ENCODE measurements at places on chromosomes 2 and 18. TPM values are rescaled to one million over a fixed set of nuclear protein-coding genes. Genes with fewer than 3 reads are reported as not detected.

DNA sequence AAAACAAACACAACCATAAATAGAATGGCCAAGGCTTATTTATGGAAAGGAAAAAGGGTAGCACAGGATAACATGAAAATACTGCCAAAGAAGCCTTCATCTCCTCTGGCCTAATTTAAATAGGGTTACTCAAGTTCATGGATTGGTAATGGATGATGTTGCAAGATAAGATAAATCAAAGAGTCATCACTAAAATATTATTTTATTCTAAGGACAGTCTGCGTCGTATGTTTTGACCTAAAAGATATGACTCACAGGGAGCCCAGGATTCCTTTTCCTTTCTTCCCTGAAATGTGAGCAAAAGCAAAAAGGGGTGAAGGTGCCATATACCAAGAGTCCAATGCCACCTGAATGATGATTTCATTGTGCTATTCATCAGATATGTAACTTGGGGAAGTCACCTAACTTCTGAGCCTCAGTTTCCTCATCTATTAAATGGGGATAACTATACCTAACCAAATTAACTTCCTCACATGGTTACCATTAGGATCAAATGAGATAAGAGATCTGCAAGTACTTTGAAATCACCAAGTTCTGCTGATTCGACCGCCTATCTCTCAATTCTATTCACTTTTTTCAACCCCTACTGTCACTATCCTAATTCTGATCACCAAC, 137.7 kb downstream of the THADA start:
- DNase-seq = no peak

- DNase-seq = no peak
Observed at GRCh38 chr18:6553234-6553900, 138.7 kb upstream of the L3MBTL4 start.

The TPGS2 gene
- 166 TPM for total RNA-seq

DNA sequence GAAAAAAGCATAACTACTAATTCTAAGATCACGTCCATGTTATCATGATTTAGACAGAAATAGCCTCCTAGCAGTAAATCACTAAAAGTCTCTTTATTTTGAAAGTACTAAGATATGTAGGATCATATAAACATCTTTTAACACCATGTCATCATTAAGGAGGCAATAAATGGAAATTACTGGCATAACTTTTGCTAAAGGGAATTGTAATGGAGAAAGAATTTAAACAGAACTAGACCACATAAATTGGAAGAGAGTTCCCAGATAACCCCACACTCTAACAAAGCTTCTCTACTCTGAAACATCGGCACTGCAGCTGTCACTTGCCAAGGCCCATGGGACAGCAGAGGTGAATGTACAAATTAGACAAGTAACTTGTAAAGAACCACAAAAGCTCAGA, 29.5 kb downstream of the STK39 start:
- DNase-seq = no peak

DNA sequence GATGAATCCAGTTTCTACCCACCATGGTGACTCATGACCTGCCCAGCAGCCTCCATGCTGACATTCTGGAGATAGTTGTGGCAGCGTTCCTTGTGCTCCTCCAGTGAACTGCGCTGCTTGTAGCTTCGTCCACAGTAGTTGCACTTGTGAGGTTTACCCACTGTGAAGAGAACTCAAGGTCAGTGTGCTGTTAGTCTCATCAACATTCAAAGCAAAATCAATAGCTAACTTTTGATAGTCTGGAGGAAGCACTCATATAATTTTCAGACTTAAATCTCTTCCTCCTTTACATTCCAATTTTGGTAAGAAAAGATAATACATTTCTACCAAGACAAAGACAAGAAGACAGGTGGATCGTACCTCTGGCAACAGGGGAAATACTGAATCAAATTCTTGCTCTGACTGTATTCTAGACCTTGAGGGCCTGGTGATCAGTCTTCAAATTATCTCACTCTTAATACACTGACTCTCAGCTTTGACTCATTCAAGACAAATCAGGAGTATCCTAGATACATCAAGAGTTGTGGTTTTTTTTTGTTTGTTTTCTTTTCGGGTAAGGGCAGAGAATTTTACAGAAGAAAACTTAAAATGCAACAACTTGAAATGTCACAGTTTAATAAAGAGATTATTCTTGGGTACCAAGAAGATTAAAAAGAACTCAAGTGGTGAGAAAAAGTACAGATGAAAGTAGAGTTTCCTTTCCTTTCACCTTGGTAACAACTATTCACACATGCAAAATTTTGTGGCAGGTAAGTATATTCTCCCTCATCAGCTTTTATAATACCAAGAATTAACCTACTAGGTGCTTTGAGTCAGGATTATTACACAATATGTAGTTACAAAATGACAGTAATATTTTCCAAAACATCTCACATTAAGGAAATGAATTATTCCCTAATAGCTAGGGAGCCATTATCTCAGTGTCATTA, 129.2 kb downstream of the IKZF2 start:
- no peak for DNase-seq

- DNase-seq = no peak
Observed at GRCh38 chr2:210862283-210863065, 306.1 kb downstream of the CPS1 start.

GRCh38 chr18:63102941-63103744, 216.4 kb downstream of the BCL2 start:
- no peak for DNase-seq

DNA sequence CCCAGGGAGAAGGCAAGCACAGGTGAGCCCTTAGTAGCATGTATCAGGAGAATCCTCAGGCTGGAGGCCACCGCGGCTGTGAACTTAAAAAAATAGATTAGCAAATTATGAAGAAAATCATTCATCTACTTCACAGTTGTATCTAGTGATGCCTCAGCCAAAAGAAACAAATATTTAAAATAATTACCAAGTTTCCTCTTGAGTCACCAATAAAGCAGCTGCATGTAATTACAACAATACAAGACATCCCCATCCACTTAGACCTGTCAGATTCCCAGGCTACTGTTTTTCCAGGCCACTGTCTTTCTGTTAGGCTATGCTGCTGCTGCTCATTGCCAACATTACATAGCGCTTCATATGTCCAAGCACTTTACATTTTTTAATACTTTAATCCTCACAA, 54.6 kb upstream of the PHLPP1 start:
- DNase-seq = no peak

GRCh38 chr18:48100165-48100575, 169.7 kb upstream of the SMAD2 start:
- DNase-seq = no peak

DNA sequence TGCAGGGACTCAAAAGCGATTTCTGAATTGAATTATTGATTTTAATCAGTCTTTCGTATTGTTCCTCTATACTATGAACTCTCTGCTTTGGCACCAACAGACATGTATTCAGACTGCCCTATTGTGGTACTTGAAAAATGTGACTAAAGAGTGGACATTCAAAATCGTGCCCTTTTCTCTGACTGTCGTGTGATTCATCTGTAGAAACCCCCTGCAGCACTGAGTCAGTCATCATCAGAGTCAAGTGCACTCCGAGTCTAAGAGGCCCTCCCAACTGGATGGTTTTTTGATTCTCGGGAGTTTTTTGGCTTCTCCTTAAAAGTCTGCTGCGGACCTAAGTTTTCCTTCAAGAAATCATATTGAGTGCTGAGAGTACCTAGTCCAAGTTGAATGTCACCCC, 96.4 kb upstream of the FOSL2 start:
- no peak for DNase-seq

The IL18R1 gene
- not detected for total RNA-seq

DNA sequence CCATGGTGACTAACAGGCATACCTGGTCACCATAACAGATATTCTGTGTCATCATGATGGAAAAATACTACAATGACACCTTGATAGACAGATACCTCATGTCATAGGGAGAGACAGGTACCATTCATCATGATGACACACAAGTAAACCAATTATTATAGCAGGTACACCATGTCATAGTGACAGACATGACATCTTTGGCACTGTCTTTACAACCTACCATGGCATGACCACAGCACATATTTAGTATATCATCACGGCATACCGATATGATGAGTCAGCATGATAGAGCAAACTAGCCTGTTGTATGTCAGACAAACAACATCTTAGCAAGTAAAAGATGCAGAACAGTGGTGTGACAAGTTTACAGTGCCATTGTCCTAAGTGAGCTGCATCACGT, 101.3 kb upstream of the KLHL29 start:
- DNase-seq = no peak

DNA sequence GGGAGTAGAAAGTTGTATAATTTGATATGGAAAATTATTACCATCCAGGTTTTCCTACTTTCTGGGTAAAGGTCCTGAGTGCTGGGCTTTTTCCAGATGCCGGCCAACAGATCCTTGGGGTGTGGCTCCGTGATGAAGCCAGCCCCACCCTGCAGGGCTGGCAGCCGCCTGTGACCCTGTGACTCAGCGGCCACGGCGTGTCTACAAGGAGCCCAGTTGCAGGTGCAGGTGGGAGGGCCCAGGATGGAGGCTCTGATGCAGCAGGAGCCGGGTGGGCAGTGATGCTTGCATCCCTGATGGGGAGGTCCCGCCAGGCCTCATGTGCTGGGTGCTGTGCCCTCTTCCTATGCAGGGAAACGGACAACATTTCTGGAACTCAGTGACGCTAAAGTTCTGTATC, 96.0 kb upstream of the ALKAL2 start:
- no peak for DNase-seq

DNA sequence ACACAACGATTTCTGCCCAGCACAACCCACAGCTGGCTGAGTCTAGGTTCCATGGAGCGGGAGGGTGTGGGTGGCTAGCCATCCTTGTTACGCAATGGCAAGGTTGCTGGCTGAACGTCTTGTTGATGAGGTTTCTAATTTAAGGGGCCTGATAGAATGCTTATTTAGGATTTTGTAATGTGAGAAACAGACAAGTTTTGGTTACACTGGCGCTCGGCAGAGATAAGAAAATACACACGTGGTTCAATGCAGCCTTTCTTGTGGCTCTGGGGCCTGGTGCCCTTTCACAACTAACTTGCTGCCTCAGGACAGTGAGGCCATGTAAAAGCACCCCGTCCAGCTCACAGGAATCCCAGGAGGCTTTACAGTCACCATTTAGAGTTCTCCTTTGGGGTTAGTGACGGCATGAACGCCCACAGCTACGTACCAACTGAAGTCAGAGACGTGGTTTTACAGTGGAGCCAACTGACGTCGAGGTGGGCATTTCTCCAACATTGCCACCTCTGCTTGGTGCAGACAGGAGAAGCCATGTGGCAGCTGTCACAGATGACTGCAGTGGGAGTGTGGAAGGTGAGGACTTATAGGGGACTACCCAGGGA, 29.7 kb upstream of the PIEZO2 start:
- no peak for DNase-seq

The TACR1 gene
- total RNA-seq = 0.17 TPM

The CROCC2 gene
- total RNA-seq = not detected

GRCh38 chr2:229180658-229181057, 90.4 kb downstream of the PID1 start:
- DNase-seq = no peak

- no peak for DNase-seq
Observed at GRCh38 chr2:191889931-191890330, 43.0 kb upstream of the CAVIN2 start.

DNA sequence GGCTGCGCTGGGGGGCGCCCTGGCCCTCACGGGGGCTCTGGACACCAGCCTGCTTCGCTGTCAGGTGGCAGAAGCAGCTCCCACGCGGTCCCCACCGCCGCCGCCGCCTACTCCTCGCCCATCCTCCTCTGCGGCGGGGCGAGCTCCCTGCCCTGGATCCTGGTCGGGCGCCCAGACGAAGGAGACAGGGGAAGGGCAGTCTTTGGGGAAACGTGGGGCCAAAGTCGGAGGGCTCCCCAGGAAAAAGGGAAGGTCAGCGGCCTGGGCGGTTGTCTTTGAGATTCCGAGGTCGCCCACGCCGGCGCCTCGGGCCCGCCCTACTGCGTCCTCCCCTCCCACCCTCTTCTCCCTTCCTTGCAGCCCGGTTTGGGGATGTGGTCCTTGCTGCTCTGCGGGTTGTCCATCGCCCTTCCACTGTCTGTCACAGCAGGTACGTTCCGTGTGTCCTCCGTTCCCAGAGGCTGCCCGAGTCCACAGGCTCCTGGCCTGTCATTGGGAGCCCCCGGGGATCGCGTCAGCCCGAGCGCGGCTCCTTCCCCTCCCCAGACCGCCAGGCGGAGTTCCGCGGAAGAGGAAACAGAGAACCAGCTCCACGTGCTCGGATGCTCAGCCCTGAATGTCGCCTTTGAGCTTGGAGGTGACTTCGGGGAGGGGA, 800 bp downstream of the IL1RL2 start:
- peak; percentile 72 for DNase-seq

The EVX2 gene
- 0.76 TPM for total RNA-seq

DNA sequence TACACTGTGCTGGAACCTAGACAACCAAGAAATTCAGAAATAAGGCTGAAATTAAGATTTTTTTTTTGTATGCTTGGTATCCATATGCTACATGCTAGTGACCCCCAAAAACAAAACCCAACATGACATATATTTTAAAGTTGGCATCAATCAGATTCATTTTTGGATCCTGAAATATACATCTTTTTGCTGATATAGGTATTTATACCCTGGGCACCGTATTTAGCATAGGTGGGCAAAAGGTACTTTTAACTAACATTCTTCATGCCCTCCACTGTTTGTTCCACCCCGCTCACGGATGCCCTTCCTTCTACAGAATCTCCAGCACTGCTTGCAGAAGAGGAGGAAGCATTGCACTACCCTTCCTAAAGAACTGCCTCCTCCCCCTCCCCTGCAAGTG, 52.6 kb downstream of the SPOPL start:
- no peak for DNase-seq

The ADD2 gene
- total RNA-seq = 373 TPM

DNA sequence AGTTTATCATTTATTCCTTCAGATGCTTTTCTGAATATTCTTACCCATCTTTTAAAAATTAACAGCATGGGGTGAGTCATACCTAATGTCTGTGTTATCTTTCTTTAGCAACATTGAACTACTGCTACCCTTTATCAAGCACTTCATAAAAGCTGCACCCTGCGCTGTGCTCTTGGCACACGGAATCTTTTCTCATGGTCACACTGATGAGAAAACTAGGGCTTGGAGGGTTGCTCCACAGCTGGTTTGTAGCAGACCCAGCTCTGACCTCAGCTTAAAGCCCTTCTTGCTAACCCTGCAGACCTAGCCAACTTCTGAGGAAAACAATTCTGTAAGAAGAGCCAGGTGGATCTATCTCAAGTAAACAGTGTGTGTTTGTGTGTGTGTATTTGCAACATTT, 106.3 kb downstream of the RNF144A start:
- DNase-seq = no peak

Data from glutamatergic neuron (in vitro differentiated cells).